ENCODE measurements at places on chromosomes 3 and 15.

GRCh38 chr3:142916605-142917004 is 27.7 kb upstream of the PCOLCE2 start:
- DNase-seq, result no peak

DNA sequence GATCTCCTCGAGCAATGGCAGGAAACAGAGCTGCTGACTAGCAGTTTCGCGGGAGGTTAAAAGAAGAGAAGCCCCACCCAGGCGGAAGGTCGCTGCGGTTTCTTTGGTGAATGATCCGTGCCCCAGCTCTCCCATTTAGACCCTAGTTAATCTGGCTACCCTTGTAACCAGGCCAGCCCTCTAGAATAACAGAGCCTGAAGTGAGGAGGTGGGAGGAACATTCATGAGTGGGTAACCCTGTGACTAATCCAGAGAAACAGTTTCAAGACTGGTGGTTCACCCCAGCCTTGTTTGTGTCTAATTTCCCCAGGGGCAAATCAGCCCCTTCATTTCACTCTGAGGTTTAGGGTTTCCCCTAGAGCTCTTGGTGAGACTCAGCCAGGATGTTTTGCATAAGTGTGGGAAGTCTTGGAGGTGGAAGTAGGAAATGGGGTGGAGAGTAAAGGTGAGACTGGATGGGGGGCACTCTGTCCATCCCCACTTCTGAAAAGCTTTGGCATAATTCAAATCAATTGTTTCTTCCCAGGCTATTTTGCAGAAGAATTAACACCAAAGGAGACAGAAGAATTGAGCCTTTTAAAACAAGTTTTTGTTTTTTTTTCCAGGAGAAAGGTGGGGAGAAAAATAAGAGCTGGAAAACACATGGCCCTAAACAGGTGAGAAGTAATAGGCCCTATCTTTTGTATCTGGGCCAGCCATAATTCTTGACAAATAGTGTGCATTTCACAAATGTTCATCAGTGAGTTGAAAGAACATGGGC is 303.1 kb downstream of the RPLP1 start:
- DNase-seq, result no peak

- DNase-seq, result no peak
These were observed 156.6 kb downstream of the NR1D2 start for GRCh38 chr3:24101676-24102168.

GRCh38 chr15:48890375-48890972 is 12.5 kb downstream of the EID1 start:
- DNase-seq, result no peak

DNA sequence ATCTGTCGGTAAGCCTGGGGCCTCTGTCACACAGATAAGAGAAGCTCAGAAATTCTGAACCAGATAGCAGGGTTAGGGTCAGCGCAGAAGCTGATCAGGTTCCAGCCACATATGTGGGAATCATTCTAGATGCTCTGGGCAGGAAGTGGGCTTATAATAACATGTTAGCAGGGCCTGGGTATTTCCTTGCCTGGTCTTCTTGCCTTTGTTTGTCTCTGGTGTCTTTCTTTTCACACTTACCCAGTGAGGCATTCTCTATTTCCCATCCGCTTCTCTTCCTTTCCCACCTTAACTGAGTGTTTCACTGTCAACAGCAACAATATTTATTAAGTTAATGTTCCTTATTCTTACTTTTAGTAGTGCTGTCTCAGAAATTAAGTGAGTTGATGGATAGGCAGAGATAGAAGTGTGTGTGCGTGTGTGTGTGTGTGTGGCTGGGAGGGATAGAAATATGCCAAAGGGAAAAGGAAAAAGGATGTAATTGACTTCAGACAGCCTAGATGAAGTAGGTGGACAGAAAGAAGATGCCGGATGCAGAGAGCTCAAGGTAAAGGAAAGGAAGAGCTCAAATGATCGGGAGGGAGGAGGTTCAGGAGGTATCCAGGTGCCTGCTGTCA is 2.0 kb downstream of the PLA1A start:
- no peak for DNase-seq

DNA sequence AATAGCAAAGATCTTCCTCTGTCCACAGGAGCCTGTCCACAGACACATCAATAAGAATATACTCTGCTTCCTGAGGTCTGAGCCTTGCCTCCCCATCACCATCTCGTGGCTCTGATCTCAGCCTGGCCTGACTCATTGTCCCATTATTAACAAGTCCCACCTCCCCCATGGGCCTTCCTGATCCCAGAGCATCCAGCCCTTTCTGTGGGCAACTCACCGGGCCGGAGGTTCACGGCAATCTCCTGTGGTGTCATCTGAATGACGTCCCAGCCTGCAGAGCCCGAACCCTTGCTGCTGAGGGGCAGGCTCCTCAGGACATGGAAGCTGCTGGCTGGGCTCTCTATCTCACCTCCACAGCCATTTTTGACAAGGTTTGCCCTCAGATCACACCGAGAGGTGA is 28.1 kb downstream of the ITGB5 start:
- no peak for DNase-seq

- DNase-seq, result no peak
These were observed 120.8 kb downstream of the SLCO3A1 start for GRCh38 chr15:91974321-91974720.

GRCh38 chr3:157494581-157495281 is 8.5 kb downstream of the VEPH1 start:
- DNase-seq, result no peak

DNA sequence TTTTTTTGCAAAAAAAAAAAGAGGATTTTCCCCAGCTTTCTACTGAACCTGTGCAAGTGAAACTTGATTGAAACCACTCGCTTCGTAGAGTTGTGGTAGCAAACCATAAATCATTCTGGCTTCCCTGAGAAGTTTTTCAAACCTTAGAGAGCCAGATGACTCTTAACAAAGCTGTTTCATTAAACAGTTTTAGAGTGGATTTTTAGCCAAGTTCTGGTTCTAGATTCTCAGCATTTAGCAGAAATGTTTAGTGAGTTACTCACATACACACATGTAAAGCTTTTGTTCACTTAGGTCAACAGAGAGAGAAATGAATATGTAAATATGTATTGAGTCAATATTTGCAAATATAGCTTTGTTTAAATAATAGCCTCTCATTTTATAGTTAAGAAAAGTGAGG is 18.1 kb upstream of the CCR9 start:
- DNase-seq, result no peak

- DNase-seq, result no peak
These were observed 107.0 kb downstream of the IQSEC1 start for GRCh38 chr3:12965999-12966846.

GRCh38 chr3:31968927-31969418 is 12.1 kb downstream of the OSBPL10 start:
- no peak for DNase-seq

DNA sequence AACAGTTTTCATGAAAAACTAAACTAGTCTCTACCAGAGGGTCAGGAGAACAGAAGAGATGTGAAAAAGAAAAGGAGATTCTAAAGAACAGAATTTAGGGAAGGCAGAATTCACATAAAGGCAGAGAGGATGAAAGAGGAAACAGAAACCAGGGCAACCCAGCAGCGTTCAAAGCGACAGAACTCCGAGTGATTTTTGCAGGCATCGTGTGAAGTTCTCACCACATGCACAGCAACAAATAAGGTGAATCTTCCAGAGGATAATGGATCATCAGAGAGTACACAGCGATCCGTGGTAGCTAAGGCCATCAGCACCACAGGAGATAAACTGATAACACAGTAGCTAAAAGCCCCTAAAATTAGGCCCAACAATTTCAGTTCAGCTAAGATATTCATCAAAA is 250.8 kb upstream of the THBS1 start:
- DNase-seq, result no peak

DNA sequence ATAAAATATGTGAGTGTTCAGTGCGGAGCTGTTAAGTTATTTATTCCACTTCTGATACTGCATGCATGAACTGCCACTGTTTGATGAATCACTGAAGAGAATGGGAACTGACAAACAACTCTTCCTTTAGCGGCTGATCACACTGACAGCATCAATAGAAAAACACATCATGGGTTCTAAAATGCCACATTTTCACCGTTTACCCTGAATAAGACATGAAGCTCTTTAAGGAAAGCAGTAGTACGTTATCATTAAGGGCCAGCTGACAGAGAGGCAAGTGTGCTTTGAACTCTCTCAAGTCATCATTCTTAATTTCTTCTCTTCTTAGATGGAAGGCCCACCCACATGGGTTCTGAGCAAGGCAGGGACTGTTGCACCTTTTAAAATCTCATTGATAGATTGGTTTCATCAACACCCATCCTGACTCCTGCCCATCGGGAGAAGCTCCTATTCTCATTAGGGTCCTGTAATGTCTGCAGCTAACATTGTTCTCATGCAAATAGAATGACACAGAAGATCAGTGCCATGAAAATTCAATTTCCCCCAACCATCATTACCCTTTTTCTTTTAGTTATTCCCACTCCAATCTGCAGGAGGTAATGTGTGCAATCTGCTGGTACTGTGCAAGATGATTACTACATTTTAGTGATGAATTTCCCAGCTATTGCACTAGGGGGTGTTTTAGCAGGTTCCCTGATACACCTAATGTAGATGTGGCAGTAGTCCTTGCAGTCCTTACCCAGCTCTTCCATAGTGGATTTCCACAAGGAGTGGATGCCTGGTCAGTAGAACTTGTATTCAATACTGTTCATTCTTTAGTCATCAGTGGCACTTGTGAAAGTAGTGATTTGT is 119.1 kb downstream of the ROBO2 start:
- DNase-seq, result no peak

- DNase-seq, result no peak
These were observed 10.6 kb downstream of the RAB7A start for GRCh38 chr3:128736601-128737000.

DNA sequence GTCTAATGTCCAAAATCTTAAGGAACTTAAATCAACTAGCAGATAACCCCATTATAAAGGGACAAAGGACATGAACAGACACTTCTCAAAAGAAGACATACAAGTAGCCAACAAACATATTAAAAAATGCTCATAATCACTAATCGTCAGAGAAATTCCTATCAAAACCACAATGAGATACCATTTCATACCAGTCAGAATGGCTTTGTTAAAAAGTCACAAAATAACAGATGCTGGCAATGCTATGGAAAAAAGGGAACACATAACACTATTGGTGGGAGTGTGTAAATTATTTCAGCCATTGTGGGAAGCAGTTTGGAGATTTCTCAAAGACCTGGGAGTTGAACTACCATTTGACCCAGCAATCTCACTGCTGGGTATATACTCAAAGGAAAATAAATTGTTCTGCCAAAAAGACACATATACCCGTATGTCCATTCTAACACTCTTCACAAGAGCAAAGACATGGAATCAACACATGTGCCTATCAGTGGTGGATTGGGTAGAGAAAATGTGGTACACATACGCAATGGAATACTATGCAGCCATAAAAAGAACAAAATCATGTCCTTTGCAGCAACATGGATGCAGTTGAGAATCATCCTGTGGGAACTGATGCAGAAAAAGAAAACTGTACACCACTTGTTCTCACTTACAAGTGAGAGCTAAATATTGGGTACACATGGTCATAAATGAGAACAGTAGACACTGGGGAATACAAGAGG is 78.5 kb downstream of the TCF12 start:
- DNase-seq, result no peak

GRCh38 chr3:87333393-87333892 is 57.1 kb upstream of the POU1F1 start:
- no peak for DNase-seq

DNA sequence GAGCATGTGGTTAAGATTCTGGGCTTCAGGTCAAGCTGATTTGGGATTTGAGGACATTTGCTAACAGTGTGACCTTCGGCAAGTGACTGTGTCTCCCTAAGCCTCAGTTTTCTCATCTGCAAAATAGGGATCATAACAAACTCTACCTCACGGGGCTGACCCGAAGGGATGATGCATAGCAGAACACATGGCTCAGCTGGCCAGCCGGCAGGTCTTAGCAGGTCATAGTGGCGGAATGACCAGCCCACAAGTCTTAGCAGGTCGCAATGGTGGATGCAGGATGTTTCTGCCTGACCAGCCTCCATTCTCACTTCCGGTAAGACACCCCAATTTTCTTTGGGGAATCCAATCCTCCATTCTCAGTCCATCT is 63.3 kb downstream of the IQSEC1 start:
- no peak for DNase-seq
